Stromal cell of bone marrow (primary cell): ENCODE measurements at places on chromosomes 11 and 22.
A peak's percentile ranks its signal among the peaks of the same experiment; 100 is the strongest.

DNA sequence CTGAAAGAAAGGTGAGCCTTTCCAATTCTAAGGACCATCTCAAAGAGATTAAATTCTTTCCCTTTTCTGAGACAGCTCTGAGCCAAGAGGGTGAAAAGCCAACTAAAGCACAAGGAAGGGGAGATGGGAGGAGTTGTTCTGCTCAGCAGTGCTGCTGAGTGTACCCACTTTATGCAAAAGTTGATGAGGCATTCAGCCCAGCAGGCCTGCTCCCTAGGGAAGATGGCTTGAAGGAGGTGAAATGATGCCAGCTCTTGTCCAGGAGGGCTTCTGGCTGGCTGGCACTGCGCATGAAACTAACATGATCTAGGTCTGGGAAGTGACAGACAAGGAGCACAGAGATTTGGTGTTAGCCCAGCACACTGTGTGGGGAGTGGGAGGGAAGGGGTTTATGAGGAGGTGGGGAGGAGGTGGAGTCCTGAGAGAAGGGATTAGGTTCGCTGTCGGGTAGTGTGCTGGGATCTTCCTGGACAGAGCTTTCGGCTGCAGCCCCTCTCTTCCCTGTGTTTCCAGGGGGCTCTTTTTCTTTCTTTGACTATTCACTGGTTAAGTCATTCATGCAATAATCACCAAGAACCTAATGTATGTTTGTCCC is 225.5 kb upstream of the NARS2 start:
- DNase-seq, result no peak

DNA sequence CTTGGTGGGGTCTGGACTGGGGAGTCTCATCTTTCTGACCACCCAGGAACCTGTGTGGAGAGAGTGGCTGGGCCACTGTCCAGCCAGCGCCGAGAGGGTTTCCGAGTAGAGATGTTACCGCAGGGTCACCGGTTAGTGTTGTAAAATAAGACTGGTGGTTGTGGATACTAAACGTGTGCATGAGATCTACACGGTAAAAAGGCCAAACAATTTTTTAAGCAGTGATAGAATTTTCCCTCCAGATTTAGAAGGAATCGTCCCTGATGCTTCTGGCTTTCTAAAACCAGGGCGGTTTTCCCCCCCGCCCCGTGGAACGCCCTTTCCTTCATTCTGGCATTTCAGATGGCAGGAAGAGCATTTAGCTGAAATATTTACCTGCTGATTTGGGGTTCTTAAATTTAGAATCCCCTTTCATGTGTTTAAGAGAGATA is 72.6 kb upstream of the PPARA start:
- DNase-seq, result no peak

GRCh38 chr11:34261820-34262219 is 96.0 kb downstream of the ABTB2 start:
- DNase-seq, result no peak

DNA sequence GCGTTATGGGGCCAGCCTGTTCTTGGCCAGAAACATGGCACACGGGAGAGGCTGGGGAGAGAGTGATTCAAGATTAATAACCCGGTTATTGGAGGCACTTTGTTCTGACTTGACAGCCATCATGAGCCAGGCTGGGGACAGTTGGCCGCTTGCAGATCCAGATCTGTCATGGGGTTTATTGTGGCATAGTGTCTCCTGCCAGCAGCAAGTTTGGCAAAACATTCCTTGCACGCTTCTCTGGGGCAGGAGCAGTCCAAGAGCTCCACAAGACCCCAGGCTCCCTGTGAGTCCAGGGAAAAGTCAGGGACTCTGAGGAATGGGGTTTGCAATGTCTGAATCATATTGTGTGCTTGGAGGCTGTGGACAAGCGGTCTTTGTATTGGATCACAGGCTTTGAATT is 270.4 kb downstream of the MIAT start:
- DNase-seq, result no peak

- DNase-seq, result no peak
Observed at GRCh38 chr11:100546714-100547113, 140.4 kb upstream of the ARHGAP42 start.

DNA sequence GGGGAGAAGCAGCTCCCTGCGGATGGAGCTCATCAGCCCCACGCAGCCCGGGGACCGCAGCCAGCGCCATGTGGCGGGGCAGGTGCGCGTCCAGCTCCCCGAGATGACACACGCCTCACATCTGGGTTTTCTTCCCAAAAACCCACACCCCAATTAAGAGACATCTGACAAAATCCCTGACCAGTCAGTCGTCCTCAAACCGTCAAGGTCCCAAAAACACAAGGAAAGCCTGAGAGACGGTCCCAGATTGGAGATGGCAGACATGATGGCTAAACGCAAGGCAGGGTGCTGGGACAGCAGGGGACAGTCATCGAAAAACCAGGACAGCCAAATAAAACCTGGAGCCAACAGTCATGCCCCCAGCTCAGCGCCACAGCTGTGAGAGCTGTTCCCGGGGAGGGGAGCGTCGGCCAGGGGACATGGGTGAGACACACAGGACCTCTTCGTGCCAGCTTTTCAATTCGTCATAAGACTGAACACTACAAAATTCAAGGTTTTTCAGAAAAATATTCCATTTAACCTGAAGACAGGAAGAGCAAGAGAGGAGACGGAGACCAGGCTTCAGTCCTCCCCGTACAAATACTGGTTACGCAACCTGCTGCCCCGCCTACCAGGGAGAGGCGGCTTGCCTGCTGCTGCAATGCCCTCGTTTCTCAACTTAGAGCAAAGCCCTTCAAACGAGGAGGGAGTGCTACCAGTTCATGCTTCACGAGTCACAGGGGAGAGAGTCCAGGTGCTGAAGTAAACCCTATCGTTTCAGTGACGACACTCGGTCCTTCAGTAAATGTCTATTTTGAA is 10.5 kb downstream of the TOLLIP start:
- DNase-seq, result peak; percentile 50

- DNase-seq, result no peak
Observed at GRCh38 chr11:15649371-15650104, 534.8 kb downstream of the INSC start.

GRCh38 chr11:134514354-134514951 is 102.4 kb upstream of the B3GAT1 start:
- DNase-seq, result no peak

- no peak for DNase-seq
Observed at GRCh38 chr11:37896016-37896415, 1298.0 kb upstream of the RAG2 start.

GRCh38 chr11:102144357-102145355 is 34.4 kb downstream of the YAP1 start:
- peak; percentile 73 for DNase-seq

GRCh38 chr11:118789501-118790356 is 1.2 kb downstream of the DDX6 start:
- DNase-seq, result no peak

GRCh38 chr11:130209954-130210854 is 50.6 kb downstream of the ST14 start:
- DNase-seq, result no peak

DNA sequence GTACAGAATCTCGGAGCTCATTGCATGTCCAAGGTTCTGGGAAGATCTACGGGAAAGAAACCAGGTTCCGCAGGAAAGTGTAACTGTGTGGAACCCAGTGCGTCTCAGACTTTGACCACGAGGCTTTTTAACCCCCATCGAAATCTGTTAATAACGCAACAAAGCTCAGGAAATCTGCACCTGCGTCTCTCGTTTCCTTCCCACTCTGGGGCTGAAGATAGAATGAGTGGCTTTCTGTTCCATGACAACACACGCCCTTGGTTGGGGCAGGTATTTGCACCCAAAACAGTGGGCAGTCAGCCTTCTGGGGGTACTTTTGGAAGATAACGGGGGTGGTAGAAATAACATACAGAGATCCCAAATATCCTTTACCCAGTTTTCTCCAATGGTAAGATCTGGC is 38.5 kb downstream of the ISX start:
- DNase-seq, result no peak

DNA sequence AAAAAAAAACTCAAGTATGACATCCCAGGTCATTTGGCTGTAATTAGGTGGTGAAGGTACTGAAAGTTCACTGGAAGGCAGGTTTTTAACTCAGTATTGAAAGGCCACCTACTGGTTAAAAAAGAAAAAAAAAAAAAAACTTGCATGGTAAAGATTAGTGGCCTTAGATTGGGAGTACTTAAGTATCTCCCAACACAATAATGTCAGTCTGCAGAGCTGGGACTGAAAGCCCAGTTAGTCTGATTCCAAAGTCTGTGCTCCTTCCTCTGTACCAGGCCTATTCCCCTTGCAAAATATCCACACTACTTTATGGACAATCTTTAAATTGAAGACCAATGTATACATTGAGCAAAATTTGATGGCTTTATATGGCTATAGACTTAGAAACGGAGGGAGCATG is 85.5 kb downstream of the NOX4 start:
- no peak for DNase-seq

GRCh38 chr11:64125676-64126075 is 40.2 kb downstream of the MACROD1 start:
- DNase-seq, result no peak

GRCh38 chr11:106379265-106379664 is 301.8 kb downstream of the AASDHPPT start:
- no peak for DNase-seq

DNA sequence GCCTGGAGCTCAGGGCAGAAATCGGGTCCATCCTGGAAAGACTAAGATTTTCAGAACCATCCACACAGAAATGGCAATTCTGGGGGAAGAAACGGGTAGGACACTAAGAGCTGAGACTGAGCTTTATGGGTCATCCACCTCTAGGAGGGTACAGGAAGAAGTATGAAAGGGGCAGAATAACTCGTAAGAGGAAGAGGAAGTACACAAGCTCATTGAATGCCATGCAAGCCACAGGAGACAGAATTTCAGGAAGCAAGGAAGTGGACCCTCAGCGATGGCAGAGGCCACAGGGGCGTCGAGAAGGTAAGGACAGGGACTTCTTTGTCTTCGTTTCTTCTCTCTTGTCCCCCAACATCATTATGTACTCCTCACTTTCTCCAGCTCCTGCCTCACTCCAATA is 169.6 kb downstream of the MAML2 start:
- DNase-seq, result no peak
